ENCODE measurements at places on chromosomes 12 and 14.

DNA sequence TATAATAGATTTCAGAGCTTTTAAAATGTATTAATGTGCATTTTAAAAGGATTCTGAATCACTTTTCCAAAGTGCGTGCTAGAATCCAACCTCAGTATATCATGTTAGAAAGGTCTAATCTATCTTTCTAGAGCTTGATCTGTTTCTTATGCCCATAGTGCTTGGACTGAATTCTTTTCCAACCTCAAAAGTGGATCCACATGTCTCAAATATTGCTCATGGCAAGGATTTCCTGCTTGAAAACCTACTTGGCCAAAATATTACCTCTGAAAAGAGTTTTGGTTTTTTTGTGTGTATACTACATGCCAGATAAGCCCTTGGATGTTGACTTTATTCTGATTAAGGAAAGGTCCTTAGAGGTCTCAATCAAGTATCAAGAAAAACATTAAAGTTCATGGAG lies 16.9 kb upstream of the SLC6A15 start:
- DNase-seq: no peak

DNA sequence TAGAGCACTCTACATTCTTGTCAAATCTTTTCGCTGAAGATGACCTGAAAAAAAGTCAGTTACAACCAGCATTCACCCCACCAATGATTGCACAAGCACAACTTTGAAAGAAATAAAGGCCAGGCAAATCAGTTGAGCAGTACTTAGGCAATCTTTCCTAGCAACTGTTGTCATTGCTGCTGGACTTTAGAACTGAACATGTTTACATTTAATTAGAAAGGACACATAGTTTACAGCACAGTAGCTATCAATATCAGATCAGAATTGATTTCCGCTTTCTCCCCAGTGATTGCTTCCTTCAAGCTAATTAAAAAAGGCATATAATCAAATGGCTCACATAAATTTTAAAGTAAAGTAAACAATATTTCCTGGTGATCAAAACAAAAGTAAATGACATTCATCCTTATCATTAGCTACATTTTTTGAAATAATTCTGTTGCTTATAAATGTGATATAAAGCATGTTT lies 128.4 kb downstream of the FOXA1 start:
- no peak for DNase-seq

DNA sequence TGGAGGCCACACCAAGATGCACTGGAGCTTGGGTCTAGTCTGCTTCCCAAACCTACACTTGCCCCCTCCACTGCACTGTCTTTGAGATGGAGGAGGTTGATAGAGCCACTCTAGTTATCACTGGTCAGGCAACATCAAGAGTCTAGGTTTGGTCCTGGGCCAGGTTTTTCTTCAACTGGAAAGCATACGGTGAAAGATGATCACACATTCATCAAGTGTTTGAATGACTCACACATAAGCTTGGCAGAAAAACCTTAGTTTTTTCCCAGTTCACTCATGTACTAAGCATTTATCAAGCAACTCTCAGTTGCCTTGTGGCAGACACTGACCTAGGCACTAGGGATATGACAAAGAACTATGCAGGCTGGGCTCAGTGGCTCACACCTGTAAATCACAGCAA lies 84.5 kb downstream of the PLEKHG3 start:
- DNase-seq: no peak

GRCh38 chr14:68977180-68977717 lies 1.9 kb downstream of the ACTN1 start:
- DNase-seq: no peak

- no peak for DNase-seq
Measured at GRCh38 chr14:75277008-75277814, 1.4 kb upstream of the FOS start.

DNA sequence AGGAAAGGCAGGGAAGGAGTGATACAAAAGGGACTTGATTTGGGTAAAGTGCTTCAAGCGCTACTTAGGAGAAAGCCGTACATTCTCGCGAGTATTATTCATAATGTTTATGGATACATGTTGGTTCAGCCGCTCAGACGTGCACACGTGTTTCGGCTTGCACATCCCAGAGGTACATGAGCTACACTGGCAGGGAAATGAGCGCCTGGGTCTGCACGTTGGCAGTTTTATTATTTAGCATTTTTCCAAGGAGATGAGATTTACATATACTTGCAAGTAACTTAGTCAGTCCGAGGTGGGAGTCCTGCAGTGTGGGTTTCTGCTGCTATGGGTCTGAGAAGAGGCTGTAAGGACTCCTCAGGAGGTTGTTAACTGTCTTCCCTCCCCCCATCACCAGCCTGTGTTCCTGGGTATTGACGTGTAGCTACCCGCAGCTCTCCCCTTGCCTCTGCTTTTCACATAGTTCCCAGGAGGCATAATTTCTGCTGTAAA lies 1.5 kb downstream of the PRKCH start:
- DNase-seq: no peak

GRCh38 chr12:79086541-79087296 lies 222.1 kb downstream of the SYT1 start:
- DNase-seq: no peak

- no peak for DNase-seq
Measured at GRCh38 chr12:103751171-103751570, 89.9 kb downstream of the NT5DC3 start.
